ENCODE measurements at places on chromosomes 12 and 14. TPM values are rescaled to one million over a fixed set of nuclear protein-coding genes. Genes with fewer than 3 reads are reported as not detected.

GRCh38 chr14:51938821-51939220 is 50.5 kb upstream of the RTRAF start:
- no peaks in the 10 kb centered on the region for H3K4me1 ChIP-seq
- no peak for DNase-seq
- H3K27me3 ChIP-seq: no peaks in the 10 kb centered on the region
- H3K4me3 ChIP-seq: no peak overlapping the region
- no peak overlapping the region for H3K27ac ChIP-seq

GRCh38 chr12:122895320-122895703 is 612 bp downstream of the VPS37B start:
- no peak overlapping the region for H3K27ac ChIP-seq
- no peak for DNase-seq
- H3K4me1 ChIP-seq: peaks cover 44% of the 10 kb centered on the region
- peak overlapping the region; percentile 82 for H3K4me3 ChIP-seq
- H3K27me3 ChIP-seq: no peaks in the 10 kb centered on the region

DNA sequence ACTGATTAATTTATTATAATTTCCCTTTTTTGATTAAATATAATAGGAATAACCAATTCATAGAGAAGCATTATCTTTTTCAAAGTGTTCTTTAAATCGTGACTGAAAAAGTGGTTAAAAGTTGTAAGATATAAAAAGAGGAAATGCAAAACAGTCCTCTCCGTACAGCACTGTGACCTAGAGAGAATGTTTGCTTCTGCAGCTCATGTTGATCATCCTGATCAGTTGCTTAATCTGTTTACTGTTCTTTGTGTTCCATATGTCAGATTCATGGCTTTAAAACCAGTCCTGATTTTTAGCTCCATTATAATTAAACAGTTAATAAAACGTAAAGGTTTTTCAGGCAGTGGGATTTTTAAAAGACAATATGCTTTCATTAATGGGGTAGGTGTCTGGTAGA is 4.7 kb downstream of the TTC8 start:
- H3K27me3 ChIP-seq: no peaks in the 10 kb centered on the region
- H3K4me1 ChIP-seq: peaks cover 75% of the 10 kb centered on the region
- H3K27ac ChIP-seq: no peak overlapping the region
- DNase-seq: no peak
- H3K4me3 ChIP-seq: no peak overlapping the region
- H3K36me3 ChIP-seq: no peaks in the 10 kb centered on the region

DNA sequence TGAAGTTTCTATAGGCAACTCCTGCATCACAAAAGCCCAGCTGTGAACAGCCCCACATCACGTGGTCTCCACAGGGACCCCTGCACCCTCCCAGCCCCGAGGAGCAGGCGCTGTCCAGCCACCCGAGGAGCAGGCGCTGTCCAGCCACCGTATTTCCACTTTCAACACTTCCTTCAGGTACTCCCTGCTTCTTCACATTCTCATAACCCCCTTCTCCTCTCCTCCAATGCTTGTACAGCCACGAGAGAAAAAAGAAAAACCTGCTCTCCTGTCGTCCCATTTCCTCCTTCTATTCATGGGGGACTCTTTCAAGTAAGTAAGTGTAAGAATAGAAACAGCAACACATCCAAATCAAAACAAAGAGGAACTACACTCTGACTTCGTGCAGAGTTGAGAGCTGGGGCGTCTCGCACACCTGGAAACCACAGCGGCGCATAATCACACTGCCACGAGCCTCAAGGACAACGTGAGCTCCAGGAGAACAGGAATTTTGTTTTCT is 11.9 kb downstream of the CDC42BPB start:
- no peaks in the 10 kb centered on the region for H3K36me3 ChIP-seq
- no peak overlapping the region for H3K4me3 ChIP-seq
- no peak overlapping the region for H3K27ac ChIP-seq
- no peaks in the 10 kb centered on the region for H3K27me3 ChIP-seq

DNA sequence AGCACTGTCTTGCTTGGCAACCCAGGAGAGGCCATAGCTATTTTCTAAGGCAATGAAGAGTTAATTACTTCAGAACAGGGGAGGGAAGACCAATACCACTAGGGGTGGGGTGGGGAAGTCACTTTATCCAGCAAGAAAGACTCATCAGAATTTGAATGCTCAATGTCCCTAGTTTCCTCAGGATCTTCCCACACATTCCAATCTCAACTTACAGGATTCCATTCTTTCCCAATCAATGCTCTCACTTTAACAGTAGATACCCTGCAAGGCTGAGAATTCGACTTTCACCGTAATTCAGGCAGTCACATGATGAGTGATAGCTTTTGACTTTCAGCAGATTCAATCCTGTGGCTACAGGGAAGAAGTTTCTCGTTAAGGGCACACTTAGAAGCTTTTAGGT is 526.6 kb upstream of the SEL1L start:
- H3K36me3 ChIP-seq: no peaks in the 10 kb centered on the region
- H3K27ac ChIP-seq: no peak overlapping the region
- DNase-seq: no peak
- H3K4me3 ChIP-seq: no peak overlapping the region
- no peaks in the 10 kb centered on the region for H3K4me1 ChIP-seq
- no peaks in the 10 kb centered on the region for H3K27me3 ChIP-seq

- no peaks in the 10 kb centered on the region for H3K27me3 ChIP-seq
- H3K4me3 ChIP-seq: no peak overlapping the region
- H3K4me1 ChIP-seq: peaks cover 2% of the 10 kb centered on the region
- no peaks in the 10 kb centered on the region for H3K36me3 ChIP-seq
Observed at GRCh38 chr12:124732275-124733075, 131.2 kb downstream of the SCARB1 start.

- H3K27ac ChIP-seq: no peak overlapping the region
- no peak overlapping the region for H3K4me3 ChIP-seq
- no peaks in the 10 kb centered on the region for H3K27me3 ChIP-seq
- peaks cover 29% of the 10 kb centered on the region for H3K4me1 ChIP-seq
- H3K36me3 ChIP-seq: no peaks in the 10 kb centered on the region
Observed at GRCh38 chr12:124593851-124594401, 26.5 kb upstream of the NCOR2 start.

DNA sequence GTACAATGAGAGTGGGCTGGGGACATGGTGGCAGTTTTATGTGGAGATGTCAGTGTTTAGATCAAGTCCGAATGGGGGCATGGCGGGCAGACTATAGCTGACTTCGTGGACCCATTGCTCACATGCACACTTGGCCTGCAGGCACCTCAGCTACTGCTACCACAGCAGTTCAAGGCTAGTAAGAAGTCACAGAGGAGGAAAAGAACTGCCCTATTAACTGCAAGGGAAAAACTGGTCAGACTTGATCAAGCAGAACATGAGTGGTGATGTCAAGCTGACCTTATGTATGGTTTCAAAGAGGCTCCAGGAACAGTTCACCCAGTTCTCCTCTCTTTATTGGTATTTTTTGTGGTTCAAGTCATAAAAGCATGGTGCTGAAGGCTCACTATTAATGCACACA is 30.2 kb upstream of the FRS2 start:
- H3K27me3 ChIP-seq: no peaks in the 10 kb centered on the region
- no peak overlapping the region for H3K27ac ChIP-seq
- peaks cover 3% of the 10 kb centered on the region for H3K4me1 ChIP-seq
- no peak overlapping the region for H3K4me3 ChIP-seq
- DNase-seq: no peak

DNA sequence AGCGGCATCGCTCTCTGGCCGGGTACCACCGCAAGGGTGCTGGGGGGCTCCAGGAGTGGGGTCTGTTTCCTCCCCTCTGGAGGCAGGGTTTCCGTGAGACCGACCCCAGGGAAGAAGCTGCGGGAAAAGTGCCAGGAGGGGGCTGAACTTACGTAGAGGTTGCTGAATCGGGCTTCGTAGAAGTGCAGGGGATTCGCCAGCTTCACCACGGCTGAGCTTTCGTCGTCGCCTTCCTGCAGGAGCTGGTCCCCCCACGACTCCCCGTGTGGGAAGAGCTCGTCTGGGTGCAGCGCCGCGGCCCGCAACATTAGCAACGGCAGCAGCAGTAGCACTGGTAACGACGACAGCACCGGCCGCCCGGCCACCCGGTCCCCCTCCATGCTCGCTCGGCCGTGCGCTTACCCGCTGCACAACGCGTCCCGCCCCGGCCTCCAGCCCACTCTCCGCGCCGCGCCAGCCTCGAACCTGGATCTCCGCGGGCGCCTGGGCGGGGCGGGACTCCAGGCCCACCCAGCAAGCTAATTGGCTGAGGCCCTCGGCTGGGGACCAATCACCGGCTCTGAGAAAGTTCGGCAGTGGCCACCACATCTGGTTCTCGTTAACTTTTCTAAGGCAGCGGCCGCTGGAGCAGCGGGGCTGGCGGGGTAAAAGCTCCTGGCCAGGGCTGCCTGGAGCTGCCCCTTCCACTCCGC is at the start of gene NID2:
TSS of gene NID2 (minus strand) at position 445 of the 692 bp plus-strand sequence. CDS start at position 380, 65 bp downstream.
- H3K4me3 ChIP-seq: peak within 1 kb of the TSS; percentile 28
- H3K27me3 ChIP-seq: peaks cover 39% of the 10 kb centered on the region
- H3K27ac ChIP-seq: peak within 1 kb of the TSS; percentile 40
- peak; percentile 71 for DNase-seq
- H3K36me3 ChIP-seq: no peaks in the 10 kb centered on the region

- DNase-seq: peak; percentile 32
- no peak overlapping the region for H3K4me3 ChIP-seq
- no peaks in the 10 kb centered on the region for H3K27me3 ChIP-seq
- no peaks in the 10 kb centered on the region for H3K4me1 ChIP-seq
- no peak overlapping the region for H3K27ac ChIP-seq
- no peaks in the 10 kb centered on the region for H3K36me3 ChIP-seq
Observed at GRCh38 chr14:65164068-65164824, 61.9 kb upstream of the MAX start.

DNA sequence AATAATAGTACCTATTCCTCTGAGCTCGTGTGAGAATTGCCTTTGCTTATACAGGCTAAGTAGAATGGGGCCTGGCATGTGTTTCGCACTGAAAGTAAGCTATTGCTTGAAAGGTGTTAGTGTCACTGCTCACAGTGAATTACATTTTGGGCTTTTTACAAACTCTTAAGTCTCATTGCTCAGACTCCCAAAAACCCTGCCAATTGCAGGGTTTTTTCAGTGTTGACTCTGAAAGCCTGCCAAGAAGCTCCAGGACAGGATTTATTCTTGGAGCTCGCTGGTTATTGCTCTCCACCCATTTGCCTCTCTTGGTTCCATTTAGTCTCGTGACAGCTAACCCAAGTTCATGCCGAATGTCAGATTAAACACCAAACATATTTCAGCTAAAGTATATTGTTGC is 39.8 kb downstream of the NOPCHAP1 start:
- H3K4me1 ChIP-seq: no peaks in the 10 kb centered on the region
- no peaks in the 10 kb centered on the region for H3K36me3 ChIP-seq
- no peaks in the 10 kb centered on the region for H3K27me3 ChIP-seq
- no peak overlapping the region for H3K4me3 ChIP-seq

- no peak for DNase-seq
- H3K4me1 ChIP-seq: peaks cover 36% of the 10 kb centered on the region
- H3K27ac ChIP-seq: no peak overlapping the region
- H3K36me3 ChIP-seq: no peaks in the 10 kb centered on the region
- H3K27me3 ChIP-seq: peaks cover 68% of the 10 kb centered on the region
Observed at GRCh38 chr12:48979602-48980388, 1.7 kb downstream of the WNT1 start.

- peak within 1 kb of the TSS; percentile 91 for H3K27ac ChIP-seq
- no peaks in the 10 kb centered on the region for H3K36me3 ChIP-seq
- H3K27me3 ChIP-seq: no peaks in the 10 kb centered on the region
- peak within 1 kb of the TSS; percentile 78 for H3K4me3 ChIP-seq
- peaks cover 14% of the 10 kb centered on the region for H3K4me1 ChIP-seq
Observed at GRCh38 chr12:40224439-40225291, at the start of gene LRRK2. TSS of gene LRRK2 (plus strand) at chr12:40224997. CDS start at chr12:40225132, 135 bp downstream.

DNA sequence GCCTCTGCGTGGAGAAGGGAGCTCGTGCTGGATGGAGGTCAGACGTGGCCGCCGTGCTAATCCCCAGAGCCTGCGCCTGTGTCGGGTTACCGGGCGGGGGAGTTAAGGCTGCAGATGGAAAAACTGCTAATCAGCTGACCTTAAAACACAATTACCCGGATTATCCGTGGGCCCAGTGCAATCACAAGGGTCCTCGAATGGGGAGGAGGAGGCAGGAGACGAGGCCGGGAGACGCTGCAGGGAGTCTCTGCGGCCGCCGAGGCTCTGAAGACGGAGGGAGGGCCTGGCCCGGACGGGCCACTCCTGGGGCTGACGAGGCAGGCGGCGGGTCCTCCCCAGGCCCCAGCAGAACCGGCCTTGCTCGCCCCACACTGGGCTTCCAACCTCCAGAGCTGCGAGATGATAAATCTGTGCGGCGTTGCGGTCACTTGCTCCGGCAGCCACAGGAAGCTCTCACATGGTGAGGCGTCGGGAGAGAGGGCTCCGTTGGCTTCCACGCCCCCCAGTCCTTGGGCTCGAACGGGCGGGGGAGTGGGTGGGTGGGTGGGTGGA is 32.9 kb upstream of the FBRSL1 start:
- no peak for DNase-seq
- no peaks in the 10 kb centered on the region for H3K4me1 ChIP-seq
- H3K4me3 ChIP-seq: no peak overlapping the region
- H3K36me3 ChIP-seq: no peaks in the 10 kb centered on the region
- H3K27ac ChIP-seq: no peak overlapping the region

GRCh38 chr14:99684410-99684934 is 374 bp downstream of the CYP46A1 start:
- peaks cover 12% of the 10 kb centered on the region for H3K4me1 ChIP-seq
- no peak overlapping the region for H3K27ac ChIP-seq
- no peaks in the 10 kb centered on the region for H3K27me3 ChIP-seq
- DNase-seq: no peak
- H3K36me3 ChIP-seq: no peaks in the 10 kb centered on the region
- no peak overlapping the region for H3K4me3 ChIP-seq

DNA sequence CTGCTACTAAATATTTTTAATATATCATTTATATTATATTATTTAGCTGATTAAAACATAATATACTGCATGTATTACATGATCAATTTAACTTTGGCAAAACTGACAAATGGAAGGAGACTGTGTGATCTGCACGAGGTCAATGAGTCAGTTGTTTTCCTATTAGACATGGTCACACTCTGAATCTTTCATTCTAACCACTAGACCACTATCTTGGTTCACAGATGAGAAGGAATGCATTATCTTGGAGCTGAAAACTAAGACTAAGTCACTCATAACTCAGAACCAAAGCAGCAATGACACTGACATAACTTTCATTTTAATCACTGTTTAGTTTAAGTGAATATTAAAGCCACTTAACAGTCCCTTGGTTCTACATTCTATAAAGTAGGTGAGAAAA is 37.4 kb downstream of the GNPTAB start:
- DNase-seq: no peak
- no peaks in the 10 kb centered on the region for H3K27me3 ChIP-seq
- H3K36me3 ChIP-seq: no peaks in the 10 kb centered on the region
- no peak overlapping the region for H3K4me3 ChIP-seq
- H3K27ac ChIP-seq: no peak overlapping the region

DNA sequence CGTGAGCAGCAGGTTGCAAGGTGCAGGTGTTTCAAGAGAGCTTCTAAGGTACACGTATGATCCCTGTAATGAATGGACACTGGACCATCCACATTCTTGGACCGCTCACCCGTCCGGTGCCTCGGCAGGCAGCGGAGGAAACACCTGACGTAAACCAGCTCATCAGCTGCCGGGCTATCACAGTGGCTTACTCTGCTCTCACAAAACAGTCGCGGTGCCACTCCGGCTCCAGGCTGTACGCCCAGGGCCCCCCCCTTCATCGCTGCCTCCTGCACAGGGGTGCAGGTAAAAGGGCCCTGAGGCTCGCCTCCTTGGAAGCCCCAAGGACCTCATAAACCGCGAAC is 436 bp downstream of the VPS33A start:
- peak overlapping the region; percentile 93 for H3K27ac ChIP-seq
- DNase-seq: peak; percentile 61
- no peaks in the 10 kb centered on the region for H3K36me3 ChIP-seq
- peak overlapping the region; percentile 78 for H3K4me3 ChIP-seq
- H3K4me1 ChIP-seq: peaks cover 5% of the 10 kb centered on the region

FKBP11 gene
- 52.9 TPM for polyA plus RNA-seq

GCN1 gene
- polyA plus RNA-seq: 31.3 TPM

GNB3 gene
- polyA plus RNA-seq: 1.0 TPM

GPR137C gene
- polyA plus RNA-seq: 0.81 TPM

GZMH gene
- polyA plus RNA-seq: 2.7 TPM

RNF212B gene
- not detected for polyA plus RNA-seq

ACSM4 gene
- polyA plus RNA-seq: not detected
